ENCODE measurements at places on chromosomes 11 and 22.

- DNase-seq = no peak
These were observed 161.9 kb downstream of the INSC start for GRCh38 chr11:15276621-15277020.

- DNase-seq = no peak
These were observed 12.6 kb downstream of the UCP3 start for GRCh38 chr11:73996161-73996747.

DNA sequence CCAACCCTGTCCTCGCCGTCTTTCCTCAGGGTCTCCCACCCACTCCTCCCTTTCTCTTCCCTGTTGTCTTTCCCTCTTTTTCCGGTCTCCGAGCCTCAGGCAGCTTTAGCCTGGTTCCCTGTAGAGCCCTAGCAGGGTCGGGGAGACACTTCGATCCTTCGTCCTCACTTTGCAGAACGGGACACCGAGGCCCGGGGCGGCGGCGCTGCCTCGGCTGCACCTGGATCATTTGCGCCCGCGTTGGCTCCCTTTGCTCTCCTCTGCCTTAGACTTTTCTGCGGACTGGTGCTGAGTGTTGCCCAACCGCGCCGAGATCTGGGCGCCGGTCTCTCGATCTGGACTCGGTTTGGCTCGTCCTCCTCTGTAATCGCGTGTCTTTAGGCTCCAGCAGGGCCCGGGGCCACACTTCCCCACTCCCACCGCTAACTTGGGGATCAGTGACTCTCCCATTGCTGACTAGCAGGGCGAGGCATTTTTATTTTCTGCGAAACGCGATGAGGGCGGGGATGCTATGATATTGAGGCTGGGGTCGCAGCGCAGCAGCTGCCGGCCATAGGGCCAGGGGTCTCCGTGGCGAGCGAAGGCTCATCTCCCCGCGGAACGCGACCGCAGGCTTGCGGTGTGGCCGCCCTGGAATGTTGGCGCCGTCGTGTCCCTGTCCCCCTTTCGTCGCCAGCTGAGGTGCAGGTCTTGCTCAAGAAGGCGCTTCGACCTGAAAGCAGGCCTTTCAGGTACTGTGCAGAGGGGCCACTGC, 1.6 kb upstream of the E2F8 start:
- no peak for DNase-seq

- no peak for DNase-seq
These were observed 29.6 kb downstream of the ASCL2 start for GRCh38 chr11:2240834-2241233.
